NCI-H1436 (cell line): ENCODE measurements at places on chromosomes 1 and 21.

- no peak for DNase-seq
Measured at GRCh38 chr21:34222031-34222335, 141.8 kb upstream of the KCNE2 start.

- no peak for DNase-seq
Measured at GRCh38 chr1:117036018-117036461, 24.1 kb upstream of the TTF2 start.

DNA sequence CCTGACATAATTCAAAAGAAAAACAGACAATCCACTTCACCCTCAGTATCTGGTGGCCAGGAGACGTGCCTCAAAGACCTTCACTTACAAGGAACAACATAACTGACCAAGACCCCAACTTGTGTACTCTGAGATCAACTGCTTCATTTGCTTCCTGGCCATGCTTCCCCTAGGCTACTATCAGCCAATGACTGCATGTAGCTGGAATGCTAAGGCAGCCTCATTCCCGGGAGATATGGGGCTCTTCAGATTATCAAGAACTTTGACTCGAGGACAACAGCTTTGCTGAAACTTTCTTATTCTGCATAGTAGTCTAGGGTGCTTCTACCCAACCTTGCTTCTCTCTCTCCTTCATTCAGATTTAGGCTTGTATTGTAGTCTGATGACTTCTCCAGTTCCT is 11.7 kb upstream of the UCK2 start:
- DNase-seq: no peak

DNA sequence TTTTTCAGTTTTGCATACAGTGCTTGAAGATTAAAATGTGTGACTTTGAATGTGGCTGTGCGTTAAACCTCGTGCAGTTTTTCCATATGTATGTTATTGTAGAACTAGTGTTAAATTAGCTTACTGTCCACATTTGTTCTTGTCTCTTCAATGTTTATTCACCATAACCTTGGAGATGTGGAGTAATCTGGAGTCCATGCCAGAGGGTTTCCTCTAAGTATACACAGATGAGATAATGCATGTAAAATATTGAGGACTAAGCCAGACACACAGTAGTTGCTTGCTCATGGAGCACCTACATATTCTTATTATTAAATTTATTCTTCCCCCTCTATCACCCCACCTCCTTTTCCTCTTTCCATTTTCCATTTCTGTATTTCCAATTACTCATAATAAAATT is 7.7 kb upstream of the GIPC2 start:
- no peak for DNase-seq
